WERI-Rb-1 (cell line): ENCODE measurements at places on chromosomes 16 and 17.

- DNase-seq, result peak; percentile 80
These were observed at the start of gene TNFRSF12A for GRCh38 chr16:3020247-3020603. Gene TNFRSF12A (plus strand): TSS chr16:3020368. CDS start chr16:3020398, 30 bp downstream.

- DNase-seq, result no peak
These were observed 57.1 kb downstream of the BRIP1 start for GRCh38 chr17:61806081-61806828.

GRCh38 chr17:76633628-76634328 is 9.8 kb downstream of the ST6GALNAC1 start:
- DNase-seq, result no peak

DNA sequence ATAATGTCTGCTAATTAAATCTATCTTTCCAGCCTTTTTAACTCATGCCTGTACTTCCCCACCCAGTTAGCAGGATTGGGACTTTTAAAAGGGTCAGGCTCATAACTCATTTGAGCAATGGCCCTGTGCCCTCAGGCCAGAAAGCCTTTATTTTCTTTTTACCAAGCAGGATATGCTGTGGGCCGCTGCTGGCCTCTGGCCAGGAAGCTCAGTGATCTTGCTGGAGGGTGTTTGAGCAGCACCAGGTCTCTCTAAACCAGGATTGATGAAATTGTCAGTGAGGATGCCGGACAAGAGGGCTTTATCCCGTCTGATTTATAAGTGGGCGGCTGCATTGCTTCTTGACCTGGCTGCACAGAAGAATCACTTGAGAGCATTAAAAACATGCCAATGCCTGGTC is 187.8 kb downstream of the RAB11FIP4 start:
- DNase-seq, result no peak

DNA sequence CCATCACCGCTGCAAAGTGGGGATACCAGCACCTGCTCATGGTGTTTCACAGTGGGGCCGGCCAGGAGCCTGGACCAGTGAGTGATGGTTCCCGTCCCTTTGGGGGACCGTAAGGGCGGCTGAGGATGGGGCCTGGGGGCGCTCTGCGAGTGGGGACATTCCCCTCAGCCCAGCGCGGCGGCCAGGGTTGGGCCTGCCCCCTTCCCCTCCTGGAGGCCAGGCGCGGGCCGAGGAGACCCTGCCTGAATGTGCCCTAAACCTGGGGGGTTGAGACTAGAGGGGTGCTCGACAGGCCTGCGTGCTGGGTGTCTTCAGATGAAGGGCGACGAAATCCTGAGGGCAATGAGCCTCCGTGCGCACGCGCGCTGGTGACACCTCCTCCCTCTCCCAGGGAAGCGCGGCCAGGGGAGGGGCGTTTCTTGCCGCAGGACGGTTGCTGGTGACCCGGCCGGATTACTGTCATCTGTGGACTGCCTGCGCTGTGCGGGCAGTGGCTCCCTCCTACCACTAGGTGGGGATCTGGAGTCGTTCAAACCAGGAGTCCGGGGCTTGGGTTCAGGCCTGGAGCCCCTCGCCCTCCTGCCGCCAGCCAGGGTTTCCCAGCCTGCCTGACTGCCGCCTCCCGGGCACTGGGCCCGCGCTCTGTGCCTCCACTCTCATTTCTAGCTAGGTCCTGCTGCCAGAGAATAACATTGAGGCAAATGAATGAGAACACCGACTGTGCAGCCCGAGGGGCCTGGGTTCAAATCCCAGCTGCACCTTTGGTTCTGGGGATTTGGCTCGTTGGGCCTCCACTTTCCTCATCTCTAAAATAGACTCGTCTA is 17.1 kb downstream of the TBX2 start:
- DNase-seq, result peak; percentile 99

DNA sequence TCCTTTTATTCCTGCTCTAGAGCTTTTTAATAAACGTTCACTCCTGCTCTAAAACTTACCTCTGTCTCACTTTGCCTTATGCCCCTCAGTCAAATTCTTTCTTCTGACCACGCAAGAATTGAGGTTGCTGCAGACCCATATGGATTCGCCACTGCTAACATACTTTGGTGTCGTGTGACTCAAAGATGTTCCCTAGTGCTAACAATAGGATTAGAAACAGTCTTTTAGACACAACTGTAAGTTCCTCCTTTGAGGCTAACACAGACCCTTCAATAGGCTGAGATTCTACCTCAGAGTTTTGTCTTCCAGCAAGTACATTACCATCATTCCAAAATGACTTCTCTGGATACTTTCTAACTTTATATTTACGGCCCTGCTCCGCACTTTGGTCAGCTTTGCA is 149.5 kb upstream of the COX10 start:
- no peak for DNase-seq
